Naive thymus-derived CD4-positive, alpha-beta T cell (primary cell): ENCODE measurements at places on chromosomes 7 and 10. TPM values are rescaled to one million over a fixed set of nuclear protein-coding genes. Genes with fewer than 3 reads are reported as not detected.

DNA sequence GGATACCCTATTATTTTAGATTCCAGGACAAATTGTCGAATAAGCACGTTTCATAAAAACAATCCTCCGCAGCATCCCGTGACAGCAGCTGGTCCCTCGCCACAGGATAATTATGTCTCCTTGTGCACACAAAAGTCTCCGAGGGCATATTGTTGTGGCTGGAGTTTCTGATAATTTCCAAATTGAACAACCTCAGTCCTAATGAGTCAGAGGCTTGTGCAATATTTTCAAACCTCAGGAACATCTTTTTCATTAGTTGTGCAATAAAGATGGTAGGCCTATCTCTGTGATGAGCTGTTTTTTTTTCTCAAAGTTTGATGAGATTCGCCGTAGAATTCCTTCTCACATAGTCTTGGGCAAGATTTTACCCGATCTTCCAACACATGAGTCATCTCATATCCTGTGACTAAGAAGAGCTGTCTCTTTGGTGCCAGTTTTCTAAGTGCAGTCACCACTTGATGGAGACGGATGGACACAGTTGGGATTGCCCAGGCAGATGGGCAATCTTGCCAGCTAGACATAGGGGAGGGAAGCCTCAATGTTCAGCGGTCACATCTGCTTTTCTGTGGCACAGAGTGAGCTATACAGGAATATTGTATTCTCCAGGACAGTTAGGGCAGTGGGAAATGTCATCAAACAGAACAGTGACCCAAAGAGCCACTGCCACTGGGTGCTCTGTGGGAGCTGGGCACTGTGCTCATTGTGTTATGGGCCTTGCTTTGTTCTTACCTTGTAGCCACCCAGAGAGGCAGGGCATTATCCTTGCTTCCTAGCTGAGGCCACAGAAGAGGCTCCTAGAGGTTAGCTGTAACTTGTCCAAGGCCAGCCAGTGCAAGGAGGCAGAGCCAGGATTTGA lies 7.8 kb downstream of the HTRA1 start:
- DNase-seq = no peak

DNA sequence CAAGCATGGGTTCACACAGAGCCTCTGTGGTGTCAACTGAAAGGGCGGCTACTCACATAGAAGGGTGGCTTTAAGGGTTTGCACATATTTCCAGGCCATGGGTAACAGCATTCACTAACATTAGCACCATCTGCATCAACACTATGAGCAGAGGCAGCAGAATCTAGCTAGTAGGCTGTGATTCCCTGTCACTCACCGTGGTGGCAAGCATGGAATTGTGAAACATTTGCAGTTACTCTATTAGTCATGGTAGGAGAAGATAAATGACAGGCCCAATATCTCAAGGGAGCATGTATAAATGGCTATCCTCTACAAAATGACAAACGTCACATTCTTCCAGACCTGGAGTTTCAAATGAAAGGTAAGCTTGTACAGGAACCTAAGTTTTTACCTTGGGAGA lies 32.2 kb upstream of the CUBN start:
- no peak for DNase-seq

DNA sequence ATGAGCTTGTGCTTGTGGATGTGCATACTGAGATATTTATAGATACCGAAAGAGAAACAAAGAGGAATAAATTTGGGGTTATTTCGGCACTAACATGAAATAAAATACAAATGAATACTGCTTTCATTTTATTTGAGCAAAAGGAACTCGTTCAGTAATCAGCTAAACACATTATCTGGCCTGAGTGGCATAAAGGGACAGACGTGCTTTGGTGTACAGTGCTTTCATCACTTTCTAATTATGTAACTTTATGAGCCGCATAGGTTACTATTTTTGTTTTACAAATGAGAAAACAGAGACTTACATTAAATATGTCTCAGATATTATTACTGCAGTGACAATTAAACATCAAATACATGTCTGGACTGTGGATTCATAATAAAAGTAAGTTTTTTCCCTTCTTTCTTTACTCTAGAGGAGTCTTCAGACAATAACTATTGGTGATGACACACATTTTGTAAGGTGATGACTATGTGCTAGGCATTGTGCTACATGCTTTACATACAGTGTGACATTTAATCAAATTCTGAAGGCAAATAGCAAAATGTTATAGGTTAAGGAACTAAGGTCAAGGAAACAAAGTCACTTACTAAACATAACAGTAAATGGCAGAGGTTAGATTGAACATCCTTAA lies 503.3 kb downstream of the SORCS1 start:
- DNase-seq = no peak

- DNase-seq = no peak
These were observed 56.0 kb downstream of the CAMK2B start for GRCh38 chr7:44269417-44269816.

DNA sequence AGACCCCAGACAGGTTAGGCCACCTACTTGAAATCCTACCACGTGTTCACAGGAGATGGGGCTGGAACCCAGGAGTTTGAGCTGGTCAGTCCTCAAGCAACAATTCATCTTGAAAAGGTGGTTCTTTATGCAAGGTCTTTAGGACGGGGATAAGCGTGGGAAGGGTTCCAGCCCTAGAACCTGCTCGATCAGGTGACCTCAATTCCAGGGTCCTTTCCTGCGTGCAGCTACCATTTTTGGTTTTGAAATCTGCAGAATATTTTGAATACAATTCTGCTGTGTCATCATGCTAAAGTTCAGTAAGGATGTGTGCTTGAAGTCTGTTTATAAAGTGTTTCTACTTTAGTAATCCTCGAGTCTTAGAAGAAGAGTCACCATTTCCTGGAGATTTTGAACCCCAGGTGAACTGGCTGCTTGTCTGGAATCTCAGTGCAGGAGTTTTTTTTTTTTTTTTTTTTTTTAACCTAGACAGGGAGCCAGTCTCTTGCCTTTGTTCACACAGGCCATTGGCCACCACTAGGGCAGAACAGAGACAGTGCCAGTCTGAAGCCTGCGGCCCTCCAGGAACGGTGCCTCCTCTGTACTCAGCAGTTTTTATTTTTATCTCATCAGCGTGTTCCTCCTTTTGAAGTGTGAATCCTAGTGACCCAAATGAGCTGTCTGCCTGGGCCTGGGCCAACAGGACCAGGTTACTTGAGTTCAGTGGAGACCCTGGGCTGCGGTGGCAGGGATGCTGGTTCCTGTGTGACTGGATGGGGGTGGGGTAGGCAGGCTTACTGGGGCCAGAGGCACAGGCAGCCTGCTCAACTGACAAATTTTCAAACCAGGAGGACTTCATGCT lies 54.6 kb downstream of the EEPD1 start:
- DNase-seq = no peak

DNA sequence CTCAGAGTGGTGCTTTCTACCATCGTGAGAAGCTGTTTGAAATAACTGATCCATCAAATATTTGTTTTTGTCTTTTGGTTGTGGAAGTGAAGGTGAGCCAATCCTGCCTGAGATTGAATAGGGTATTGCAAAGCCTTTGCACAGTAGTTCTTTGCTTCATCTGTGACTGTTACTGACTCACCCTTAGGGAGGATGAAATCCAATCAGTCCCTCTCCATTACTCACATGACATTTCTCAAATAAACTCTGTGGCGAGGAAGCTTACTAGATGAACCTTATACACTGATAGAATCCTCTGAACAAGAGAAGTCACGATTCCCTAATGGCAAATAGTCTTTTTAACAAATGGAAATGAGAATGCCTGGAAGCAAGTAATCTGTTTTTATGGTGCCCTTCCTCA lies 31.9 kb downstream of the HEPACAM2 start:
- no peak for DNase-seq

GRCh38 chr10:26781797-26782196 lies 79.0 kb downstream of the ABI1 start:
- DNase-seq = no peak

GRCh38 chr10:113473011-113473410 lies 79.8 kb upstream of the HABP2 start:
- no peak for DNase-seq

GRCh38 chr10:115059301-115059898 lies 33.8 kb upstream of the ATRNL1 start:
- no peak for DNase-seq

- no peak for DNase-seq
These were observed 12.8 kb upstream of the GPR85 start for GRCh38 chr7:113099284-113099919.

GRCh38 chr10:15335508-15335907 lies 35.6 kb downstream of the FAM171A1 start:
- DNase-seq = no peak

GRCh38 chr10:35433851-35434426 lies 97.6 kb downstream of the CCNY start:
- DNase-seq = no peak

- DNase-seq = no peak
These were observed 17.3 kb upstream of the ADARB2 start for GRCh38 chr10:1754506-1755153.

DNA sequence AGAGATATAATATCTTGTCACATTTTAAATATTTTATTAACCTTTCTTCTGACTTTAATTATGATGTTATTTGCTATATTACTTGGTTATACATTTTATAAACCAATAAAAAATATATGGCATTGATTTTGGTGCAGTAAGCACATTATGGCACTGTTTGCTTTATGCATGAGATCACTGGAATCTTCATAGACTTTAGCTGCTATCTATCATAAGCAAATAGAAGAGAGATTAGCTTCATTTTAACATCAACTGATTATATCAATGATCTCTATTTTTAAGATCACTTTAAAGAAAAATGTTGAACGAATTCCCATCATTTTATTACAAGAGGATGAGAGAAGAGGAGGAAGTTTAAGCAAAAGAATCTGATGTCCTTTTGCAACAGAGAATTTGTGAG lies 58.6 kb upstream of the CDK1 start:
- no peak for DNase-seq

- DNase-seq = no peak
These were observed 9.1 kb downstream of the RPA3 start for GRCh38 chr7:7709291-7709690.

GRCh38 chr7:14054125-14054524 lies 64.7 kb upstream of the ETV1 start:
- DNase-seq = no peak

DNA sequence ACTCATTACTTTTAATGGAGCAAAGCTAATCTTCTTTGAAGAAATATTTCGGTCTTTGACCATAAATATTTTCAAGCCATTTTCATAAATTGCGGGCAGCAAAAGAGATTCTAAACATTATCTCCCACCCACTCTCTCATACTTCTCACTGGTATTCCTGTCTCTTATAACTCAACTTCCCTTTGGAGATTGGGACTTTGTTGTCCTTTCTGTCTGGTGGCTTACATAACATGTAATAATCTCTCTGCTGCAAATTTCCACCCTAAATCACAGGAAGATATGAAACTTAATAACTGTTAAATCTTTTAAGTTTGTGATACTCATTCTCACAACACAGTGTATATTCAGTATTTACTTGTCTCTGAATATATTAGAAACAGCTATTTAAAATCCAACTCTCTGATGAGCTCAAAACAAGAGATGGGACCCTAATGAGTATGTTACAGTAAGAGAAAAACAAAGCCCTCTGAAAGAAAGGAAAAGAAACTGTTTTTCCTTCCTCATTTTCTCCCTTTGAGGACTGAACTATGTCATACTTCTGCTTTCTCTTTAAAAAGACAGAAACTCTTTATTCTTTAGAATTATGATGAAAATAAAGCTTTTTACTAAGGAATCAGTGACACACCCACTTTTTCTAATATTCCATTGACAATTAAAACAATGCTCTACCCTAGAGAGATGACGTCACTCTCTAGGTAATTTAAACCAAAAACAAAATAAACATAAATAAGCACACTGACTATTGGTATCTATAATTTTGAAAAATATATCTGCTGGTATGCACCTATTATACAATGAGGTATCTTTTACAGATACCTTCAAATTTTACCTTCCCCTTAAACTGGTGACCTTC lies 14.7 kb downstream of the CALCR start:
- DNase-seq = no peak

DNA sequence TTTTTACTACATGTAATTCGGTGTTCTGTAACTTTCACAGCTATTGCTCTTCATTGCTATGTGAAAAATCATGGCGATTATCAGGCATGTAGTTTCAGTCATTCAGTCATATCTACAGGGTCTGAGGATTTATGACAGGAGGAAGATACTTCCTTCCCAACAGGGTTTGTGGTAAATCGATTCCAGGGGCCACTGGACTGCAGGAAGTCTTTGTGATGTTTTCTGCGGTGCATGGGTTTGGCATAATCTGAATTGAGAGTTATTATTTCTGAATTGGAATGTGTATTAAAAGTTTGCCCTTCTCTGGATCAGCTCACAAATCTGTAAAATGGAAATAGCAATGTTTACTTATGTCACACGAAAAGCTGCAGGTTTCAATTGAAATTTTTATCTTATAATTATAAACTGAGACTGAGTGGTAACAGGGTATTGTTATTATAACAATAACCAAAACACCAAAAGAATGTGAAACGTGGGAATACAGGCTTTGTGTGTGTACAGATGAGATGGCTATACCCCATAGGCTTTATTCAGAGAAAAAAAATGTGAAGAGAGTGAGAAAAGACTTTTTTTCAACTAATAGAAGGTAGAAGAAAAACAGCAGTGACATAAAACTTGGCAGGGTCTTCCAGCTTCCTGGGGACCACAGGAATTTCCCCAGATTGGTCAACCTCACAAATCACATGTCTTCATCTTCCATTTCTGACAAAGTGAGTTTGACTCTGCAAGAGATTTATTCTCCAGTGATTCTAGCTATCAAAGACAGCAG lies 307.7 kb upstream of the NFE2L3 start:
- no peak for DNase-seq

DNA sequence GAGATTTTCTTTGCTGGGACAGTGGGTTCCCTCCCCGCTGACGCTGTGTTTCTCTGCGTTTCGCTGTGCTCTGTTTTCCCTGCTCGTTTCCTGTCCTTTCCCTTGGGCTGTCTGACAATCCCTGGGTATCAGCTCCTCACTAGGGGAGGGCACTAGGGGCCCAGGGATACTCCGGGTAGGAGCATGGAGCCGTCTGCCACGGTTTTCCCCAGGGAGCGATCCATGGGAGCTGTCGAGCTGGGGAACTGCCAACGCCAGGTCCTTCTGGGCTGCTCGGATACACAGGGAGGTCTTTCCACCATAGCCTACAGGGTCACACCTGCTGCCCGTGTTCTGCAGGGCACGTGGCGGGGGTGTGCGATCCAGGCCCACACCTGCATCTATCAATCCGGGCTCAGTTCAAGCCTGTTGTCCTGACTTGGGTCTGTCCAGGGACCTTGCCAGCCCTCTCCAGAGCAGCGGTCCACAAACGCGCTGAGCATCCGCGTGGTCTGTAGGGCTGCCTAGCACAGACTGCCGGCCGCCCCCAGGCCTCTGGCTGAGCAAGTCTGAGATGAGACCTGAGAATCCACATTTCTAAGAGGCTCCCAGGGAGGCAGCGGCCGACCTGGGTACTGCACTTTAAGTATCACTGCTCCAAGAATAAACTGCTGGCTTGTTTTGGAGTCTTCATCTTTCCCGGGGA lies 263.1 kb downstream of the ELFN1 start:
- no peak for DNase-seq

- no peak for DNase-seq
These were observed 20.8 kb upstream of the PTF1A start for GRCh38 chr10:23171232-23171876.

KCNH2 gene
- total RNA-seq = 2.2 TPM

NPC1L1 gene
- 0.32 TPM for total RNA-seq

CTTNBP2 gene
- 0.27 TPM for total RNA-seq

BCAP29 gene
- total RNA-seq = 24.4 TPM

SLC26A3 gene
- not detected for total RNA-seq

FZD1 gene
- total RNA-seq = 0.24 TPM

CHST3 gene
- total RNA-seq = not detected

PRSS1 gene
- total RNA-seq = not detected
